ENCODE measurements at places on chromosomes 2 and 18.

- DNase-seq = no peak
These were observed 21.3 kb downstream of the PDCD1 start for GRCh38 chr2:241837197-241837965.

DNA sequence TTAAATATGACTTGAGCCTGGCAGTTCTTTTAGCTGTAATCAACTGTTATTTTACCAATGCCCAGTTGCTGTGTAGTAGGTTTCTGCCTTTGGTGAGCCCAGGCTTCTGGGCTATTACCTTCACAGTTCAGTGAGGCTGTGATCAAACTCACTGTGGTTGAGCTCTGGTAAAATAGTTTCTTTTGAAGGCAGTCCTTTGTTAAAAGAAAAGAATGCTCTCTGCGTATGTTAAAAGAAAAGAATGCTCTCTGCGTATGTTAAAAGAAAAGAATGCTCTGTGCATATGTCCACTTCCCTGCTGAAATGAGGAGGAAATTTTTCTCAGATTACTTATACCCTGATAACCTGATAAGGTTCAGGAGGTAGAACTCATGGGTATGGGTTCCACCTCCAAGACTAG lies 244.3 kb downstream of the RNF144A start:
- no peak for DNase-seq

DNA sequence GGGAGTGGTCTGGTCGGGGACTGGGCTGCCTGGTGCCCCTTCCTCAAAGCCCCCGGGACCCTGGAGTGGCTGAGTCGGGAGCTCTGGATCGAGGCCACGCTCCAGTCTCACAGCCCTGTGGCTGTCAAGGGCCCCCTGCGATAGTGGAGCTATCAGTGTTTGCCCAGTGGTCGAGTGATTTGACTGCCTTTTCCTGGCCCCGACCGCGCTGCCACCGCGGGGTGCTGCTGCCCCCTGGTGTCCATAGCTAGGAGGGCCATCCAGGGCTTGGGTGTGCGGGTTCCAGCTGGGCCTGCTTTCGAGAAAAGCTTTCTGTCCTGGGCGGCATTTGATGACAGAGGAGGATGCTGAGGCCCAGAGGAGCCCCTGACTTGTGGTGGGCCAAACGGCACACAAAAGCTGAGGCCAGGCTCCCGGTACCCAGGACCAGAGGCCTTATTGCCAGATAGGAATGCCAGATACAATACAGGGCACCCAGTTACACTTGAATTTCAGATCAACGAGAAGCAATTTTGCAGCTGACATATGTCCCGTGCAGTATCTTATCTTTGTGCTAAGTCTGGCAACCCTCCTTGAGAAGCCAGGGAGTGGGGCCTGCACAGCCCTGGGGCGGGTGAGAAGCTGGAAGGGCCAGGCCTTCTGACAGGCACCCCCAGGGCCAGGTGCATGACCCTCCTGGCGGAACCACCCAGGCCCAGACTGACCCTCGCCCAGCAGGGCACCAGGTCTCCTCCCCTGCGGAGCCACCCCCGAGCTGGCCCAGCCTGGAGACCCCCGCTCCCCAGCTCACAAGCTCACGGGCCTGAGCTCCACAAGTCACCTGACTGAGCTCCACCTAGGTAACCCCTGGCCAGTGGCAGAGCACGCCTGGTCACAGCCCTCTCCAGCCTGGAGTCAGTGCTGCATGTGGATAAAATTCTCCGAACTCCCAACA lies 13.0 kb downstream of the ODC1 start:
- DNase-seq = peak; percentile 92

DNA sequence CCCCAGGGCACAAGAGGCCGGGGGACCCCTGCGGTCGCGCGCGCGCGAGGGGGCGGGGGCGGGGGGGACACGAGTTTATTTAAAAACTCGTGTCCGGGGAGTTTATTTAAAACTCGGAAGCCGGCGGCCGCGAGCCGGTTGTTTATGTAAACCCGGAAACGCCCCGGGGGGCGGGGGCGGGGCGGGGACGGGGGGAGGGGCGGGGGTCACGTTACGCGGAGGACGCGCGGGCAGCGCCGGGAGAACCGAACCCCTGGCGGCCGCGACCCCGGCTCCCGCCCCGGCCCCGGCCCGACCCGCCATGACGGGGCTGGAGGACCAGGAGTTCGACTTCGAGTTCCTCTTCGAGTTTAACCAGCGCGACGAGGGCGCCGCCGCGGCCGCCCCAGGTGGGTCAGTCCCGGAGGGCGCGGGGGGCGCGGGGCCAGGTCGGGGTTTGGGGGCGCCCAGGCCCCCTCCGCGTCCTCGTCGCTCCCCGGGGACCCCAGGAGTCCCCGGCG lies 4.4 kb downstream of the NFATC1 start:
- peak; percentile 83 for DNase-seq

GRCh38 chr2:157899125-157899839 lies 23.2 kb upstream of the ACVR1 start:
- DNase-seq = no peak

GRCh38 chr2:118089139-118089800 lies 999 bp downstream of the INSIG2 start:
- DNase-seq = peak; percentile 70

- DNase-seq = no peak
These were observed 259.1 kb upstream of the MYT1L start for GRCh38 chr2:2590141-2590540.

DNA sequence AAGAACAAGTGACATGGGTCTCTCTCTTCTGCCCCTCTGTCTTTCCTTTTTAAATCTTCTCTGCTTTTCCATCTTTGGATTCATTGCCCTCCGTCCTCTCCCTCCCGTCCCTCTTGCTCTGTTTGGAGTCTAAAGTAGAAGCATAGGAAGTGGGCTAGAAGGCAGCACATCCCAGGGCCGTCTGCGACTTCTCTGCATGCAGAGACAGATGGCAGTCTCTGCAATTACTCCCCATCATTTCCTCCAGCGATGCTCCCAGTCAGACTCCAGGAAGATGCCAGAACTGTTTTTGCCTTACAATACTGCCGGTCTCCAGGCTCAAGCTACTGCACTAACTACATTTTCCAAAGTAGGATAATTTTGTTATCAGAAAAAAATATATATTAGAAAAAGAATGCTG lies 35.2 kb upstream of the LPIN2 start:
- no peak for DNase-seq

GRCh38 chr2:102558463-102558862 lies 60.9 kb upstream of the SLC9A2 start:
- no peak for DNase-seq

- DNase-seq = no peak
These were observed 79.0 kb downstream of the HDAC4 start for GRCh38 chr2:239321596-239322415.

GRCh38 chr18:49617865-49618264 lies 56.0 kb downstream of the LIPG start:
- no peak for DNase-seq

DNA sequence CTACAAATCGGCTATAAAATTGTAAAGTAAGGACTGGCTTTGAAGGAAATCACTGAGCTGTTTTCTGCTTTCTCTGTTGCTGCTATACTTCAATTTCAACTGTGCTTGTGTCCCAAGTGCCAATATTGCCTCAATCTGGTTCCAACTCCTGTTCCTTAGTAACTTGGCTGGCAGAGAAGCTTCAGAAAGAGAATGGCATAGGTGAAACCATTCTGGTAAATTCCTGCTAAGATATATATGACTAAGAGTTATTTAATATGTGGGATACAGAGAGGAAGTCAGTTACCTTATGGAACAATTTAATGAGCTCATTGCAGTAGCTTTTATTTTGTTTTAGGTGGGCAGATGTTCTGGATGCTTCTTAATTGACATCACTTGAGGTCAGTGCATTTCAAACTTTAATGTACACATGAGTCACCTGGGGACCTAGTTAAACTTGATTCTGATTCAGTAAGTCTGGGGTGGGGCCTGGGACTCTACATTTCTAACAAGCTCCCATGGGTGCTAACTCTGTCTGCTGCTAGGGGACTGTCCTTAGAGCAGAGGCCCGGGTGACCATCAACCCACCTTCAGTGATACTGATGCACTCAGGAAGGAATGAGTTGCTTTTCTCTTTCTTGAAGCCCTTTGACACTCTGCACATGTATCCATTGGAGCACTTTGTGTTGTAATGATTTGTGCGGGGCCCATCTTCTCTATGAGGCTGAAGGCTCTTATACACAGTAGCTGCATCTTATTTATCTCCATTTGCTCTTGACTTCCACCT lies 47.6 kb downstream of the LIPG start:
- DNase-seq = no peak

GRCh38 chr2:69307579-69308064 lies 79.4 kb downstream of the GFPT1 start:
- no peak for DNase-seq

- peak; percentile 17 for DNase-seq
These were observed at the start of gene MXD1 for GRCh38 chr2:69914950-69915945. MXD1 (plus strand) TSS chr2:69915109; CDS start chr2:69915331, 222 bp downstream.

- no peak for DNase-seq
These were observed 41.8 kb upstream of the AFF3 start for GRCh38 chr2:100184055-100184737.

GRCh38 chr2:226337941-226338600 lies 461.5 kb downstream of the IRS1 start:
- no peak for DNase-seq

DNA sequence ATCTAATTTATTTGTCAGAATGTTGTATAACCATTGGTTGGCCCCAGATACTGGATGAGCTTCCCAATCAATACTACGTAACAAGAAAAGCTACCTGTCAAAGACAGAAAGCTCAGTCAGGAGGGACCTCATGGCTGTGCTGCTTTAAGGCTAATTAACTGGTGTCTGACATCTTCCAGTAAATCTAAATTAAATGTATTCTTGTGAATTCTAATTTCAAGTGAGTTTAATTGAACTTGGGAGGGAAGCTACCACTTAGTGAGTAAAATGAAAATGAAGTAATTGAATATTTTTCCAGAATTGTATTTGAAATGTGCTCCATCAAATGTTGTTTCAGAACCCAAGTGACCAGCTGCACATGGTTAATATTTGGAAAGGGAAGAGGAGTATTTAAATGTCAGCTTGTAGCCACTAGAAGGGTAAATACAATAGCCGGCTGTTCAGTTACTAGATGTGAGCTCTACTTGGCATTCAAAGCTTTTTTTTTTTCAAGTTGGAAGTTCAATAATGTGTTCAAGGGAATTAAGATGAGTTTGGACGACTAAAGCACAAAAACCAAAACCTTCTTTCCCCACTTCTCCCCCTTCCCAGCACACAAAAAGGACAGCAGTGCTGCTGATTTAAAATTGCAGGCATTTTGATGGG lies 62.0 kb downstream of the GPR39 start:
- DNase-seq = no peak

GRCh38 chr2:238570391-238570790 lies 143.7 kb downstream of the ASB1 start:
- no peak for DNase-seq

DNA sequence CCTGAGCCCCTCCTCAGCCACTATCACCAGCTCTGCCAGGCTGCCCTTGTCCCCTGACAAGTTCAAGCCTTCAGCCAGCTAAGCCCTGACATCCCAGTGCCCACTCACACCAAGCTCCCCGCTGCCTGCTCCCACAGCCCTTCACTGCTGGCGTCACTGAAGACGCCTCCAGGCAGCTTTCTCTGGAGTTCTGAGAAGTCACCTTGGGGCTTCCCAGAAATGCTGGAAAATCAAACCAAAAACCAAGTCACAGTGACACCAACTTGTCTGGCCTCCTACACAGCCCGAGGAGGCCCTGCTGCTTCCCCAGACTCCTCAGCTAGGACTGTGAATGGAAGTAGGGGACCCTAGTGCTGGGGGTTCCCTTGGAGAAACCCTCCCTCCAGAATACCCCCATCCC lies 2.2 kb upstream of the TNS1 start:
- DNase-seq = no peak

GRCh38 chr18:49167084-49167483 lies 216.3 kb upstream of the SMAD7 start:
- DNase-seq = no peak

- no peak for DNase-seq
These were observed 9.5 kb upstream of the PROC start for GRCh38 chr2:127408807-127409099.

- DNase-seq = peak; percentile 54
These were observed 628 bp upstream of the CAPG start for GRCh38 chr2:85410584-85411404.

GRCh38 chr2:54755641-54756326 lies 32.3 kb downstream of the EML6 start:
- no peak for DNase-seq

- peak; percentile 43 for DNase-seq
These were observed 874.4 kb downstream of the SUCLG1 start for GRCh38 chr2:83584672-83585071.

- no peak for DNase-seq
These were observed 419.3 kb downstream of the SPAG16 start for GRCh38 chr2:213703406-213704098.

DNA sequence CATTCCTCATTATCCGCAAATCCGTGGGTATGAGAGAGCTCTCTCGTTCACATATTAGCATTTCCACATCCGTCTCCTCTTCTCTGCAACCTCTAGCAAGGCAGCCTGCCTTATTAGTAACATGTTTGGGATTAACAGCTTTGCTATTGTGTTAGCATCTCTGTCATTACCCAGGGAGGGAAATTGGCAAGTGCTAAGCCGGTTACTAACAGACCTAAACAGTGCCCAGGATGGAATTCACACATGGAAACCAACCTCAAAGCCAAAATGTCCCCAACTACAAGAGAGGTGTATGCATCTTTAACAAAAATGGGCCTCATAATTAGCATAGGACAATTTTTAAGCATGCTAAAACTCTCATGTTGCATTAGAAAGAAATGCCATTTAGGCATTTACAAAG lies 309.0 kb upstream of the MEIS1 start:
- no peak for DNase-seq

DNA sequence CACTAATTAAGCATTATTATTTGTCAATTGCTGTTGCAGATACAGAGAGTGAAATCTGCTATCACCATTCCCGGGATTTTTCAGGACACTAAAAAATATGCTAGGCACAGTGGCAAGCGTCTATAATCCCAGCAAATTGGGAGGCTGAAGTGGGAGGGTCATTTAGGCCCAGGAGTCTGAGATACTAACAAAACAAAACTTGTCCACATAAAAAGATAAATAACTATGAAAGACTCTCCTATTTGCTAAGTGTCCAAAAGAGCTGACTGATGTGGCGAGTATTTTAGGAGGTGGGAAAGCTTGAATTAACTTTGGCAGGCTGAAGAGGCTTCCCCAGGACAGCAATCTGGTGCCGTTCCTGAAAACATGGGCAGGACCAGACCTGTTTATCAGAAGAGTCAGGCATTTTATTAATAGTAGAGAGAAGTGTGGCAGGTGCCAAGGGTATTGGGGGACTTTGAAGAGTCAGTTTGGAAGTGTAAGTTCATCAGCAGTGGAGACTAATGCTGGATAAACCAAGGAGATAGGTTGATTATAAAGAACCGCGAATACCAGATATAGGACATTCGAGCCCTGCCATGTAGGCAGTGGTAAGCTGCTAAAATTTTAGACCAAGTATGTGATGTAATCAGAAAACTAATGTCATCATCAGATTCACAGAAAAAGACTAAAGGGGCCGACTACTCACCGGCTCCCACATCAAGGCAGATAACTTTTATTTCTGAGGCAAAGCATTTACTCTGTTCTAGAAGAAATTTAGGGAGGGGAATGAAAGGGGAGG lies 201.8 kb downstream of the EPHA4 start:
- no peak for DNase-seq
